ENCODE measurements at places on chromosomes 3 and 15.
A peak's percentile ranks its signal among the peaks of the same experiment; 100 is the strongest.

GRCh38 chr3:176351408-176351807 is 845.9 kb downstream of the TBL1XR1 start:
- DNase-seq: peak; percentile 52

DNA sequence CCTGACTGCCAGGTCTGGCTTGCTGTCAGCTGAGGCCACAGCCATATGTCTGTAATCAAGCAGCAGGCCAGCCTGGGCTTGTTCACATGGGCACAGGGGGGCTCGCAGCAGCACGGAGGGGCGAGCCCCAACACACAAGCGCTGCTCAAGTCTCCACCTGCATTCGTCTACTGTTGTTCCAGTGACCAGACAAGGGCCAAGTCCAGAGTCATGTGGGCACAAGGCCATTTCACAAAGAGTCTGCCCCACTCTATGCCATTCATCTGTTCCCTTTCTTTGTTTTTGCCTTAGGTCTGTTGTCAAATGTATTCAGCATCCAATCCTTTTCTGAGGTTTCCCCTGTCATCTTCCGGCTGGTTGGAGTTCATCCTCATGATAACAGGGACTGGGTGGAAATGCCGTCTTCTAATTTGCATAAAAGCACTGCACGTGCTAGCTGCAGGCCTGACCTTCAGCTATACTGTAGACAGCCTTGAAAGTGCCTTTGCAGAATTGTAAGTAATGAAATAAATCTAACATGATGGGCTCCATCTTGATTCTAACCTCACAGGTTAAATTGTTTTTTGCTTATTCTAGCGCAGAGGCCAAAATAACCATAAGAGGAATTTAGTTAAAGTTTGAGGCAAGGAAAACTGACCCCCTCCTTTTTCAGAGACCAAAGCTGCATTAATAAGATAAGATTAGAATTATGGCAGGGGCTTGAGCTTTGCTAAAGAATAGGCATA is 28.6 kb upstream of the KBTBD12 start:
- no peak for DNase-seq

- no peak for DNase-seq
Measured at GRCh38 chr3:171561596-171562323, 101.6 kb upstream of the TNIK start.

DNA sequence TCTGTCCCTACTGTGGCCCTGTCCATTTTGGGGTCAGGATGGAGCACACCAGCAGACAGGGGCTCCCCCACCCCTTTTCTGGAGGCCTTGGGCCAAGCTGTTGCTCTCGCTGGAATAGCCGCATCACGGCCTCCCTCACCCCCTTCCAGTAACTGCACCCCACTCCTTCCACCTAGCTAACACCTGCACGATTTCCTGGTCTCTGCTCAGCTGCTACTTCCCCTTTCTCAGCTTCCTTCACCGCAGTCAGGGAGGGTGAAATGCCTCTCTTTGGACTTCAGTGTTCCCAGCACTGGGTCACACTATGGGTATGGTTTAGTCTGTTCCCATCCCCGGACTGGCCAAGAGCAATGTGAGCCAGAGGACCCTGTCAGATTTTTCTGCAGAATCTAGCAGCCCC is 400.2 kb downstream of the MCTP2 start:
- DNase-seq: no peak

GRCh38 chr3:188542196-188542595 is 388.2 kb downstream of the LPP start:
- DNase-seq: no peak

DNA sequence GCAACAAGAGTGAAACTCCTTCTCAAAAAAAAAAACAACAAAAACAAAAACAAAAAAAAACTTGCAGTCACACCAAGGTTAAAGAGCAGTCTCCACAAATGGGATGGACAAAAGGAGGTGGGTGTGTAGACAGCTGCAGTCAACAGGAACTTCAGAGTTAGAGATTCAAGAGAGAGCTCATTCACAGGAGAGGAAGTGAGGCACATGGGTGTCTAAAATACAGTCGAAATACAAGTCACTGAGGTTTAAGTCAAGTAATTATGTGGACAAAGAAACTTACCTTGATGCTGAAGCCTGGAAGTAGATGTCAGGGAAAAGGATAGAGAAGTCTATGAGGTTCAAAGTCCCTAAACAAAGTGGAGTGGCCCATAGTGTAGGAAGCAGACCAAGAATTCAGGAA is 14.8 kb downstream of the MRPS11 start:
- no peak for DNase-seq

GRCh38 chr3:183318877-183319276 is 65.8 kb downstream of the B3GNT5 start:
- no peak for DNase-seq

Measured in fibroblast of skin of left biceps (primary cell).